ENCODE measurements at places on chromosomes 1 and 21. TPM values are rescaled to one million over a fixed set of nuclear protein-coding genes. Genes with fewer than 3 reads are reported as not detected.

KRTAP7-1 gene
- total RNA-seq, result not detected

TNNI3K gene
- total RNA-seq, result 0.66 TPM

OR2L2 gene
- under 0.01 TPM for total RNA-seq

WNT2B gene
- total RNA-seq, result 1.5 TPM
